ENCODE measurements at places on chromosomes 1 and 21.

GRCh38 chr1:223674119-223674890 lies 8.8 kb upstream of the CAPN8 start:
- H3K27me3 ChIP-seq: no peaks in the 10 kb centered on the region
- no peak for DNase-seq
- H3K36me3 ChIP-seq: no peaks in the 10 kb centered on the region
- no peak overlapping the region for H3K4me3 ChIP-seq
- no peaks in the 10 kb centered on the region for H3K4me1 ChIP-seq

DNA sequence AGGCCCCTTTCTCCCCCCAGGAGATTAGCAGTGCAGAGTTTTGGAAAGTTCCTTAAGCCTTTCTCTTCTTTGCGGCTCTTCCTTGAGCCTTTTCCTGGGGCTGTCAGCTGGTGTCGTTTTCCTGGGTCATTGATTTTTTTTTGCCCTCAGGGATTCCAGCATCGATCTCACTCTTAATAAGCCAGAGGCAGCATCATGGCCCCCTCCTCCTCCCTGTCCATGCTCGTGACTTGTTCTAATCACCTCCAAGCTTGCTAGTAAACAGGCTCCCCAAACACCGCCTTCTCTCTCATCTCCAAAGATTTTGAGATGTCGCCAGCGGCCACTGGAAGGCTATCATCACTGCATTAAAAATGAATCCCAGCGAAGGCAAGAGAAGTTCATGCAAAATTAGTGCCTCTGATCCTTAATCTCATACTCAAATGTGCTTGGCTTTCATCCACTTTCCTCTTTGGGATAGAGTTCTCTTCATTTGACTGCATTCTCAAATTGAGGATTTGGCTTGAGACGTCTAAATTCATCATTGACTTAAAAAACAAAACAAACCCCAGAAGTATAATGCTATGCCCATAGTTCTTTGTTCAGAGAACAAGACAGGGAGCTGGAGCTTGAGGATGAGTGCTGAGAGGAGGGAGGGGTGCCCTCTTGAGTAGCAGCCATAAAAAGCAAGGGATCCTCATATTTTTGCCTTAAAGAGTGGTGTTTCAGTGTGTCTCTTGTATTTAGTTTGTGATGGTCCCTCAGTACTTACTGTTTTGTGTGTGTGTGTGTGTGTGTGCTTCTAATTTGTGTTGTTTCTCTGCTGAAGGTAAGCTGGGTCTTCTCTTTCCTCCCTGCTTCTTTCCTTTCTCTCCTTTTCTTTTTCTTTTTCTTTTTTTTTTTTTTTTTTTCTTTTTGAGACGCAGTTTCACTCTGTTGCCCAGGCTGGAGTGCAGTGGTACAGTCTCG lies 3.2 kb downstream of the EVA1C start:
- peaks cover 48% of the 10 kb centered on the region for H3K36me3 ChIP-seq
- H3K4me1 ChIP-seq: peaks cover 35% of the 10 kb centered on the region

- H3K27me3 ChIP-seq: no peaks in the 10 kb centered on the region
- no peak overlapping the region for H3K4me3 ChIP-seq
- H3K27ac ChIP-seq: no peak overlapping the region
- no peak for DNase-seq
- H3K36me3 ChIP-seq: no peaks in the 10 kb centered on the region
Measured at GRCh38 chr1:172451002-172451443, 7.2 kb upstream of the PIGC start.

DNA sequence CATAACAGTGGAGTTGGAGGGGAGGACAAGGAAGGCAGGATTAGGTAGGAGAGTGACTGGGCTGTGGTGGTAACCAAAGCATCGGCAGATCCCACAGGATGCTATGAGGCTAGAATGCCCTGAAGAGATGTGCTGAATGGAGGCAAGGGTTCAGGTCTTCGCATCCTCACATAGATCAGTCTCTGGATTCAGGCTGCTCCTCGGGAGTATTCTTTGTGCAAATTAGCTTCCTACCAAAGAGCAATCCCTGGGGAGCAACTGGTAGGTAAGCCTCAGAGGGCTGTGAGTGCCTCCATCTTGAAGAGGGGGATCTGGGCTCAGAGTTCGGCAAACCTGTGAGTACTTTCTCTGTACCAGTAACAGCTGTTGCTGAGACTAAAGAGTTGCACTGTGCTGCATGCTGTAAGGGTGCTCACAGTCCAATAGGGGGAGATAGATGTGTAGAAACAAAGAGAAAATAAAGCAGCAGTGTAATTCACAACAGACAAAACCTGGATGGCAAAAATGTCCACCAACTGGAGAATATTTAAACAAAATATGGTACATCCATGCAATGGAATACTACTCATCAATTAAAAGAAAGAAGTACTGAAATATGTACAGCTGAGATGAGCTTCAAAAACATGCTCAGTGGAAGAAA lies 322.4 kb upstream of the DEPDC1 start:
- no peak overlapping the region for H3K4me3 ChIP-seq
- no peaks in the 10 kb centered on the region for H3K27me3 ChIP-seq
- no peak overlapping the region for H3K27ac ChIP-seq
- no peaks in the 10 kb centered on the region for H3K4me1 ChIP-seq
- no peaks in the 10 kb centered on the region for H3K36me3 ChIP-seq

GRCh38 chr1:117244971-117245370 lies 34.2 kb upstream of the VTCN1 start:
- peaks cover 35% of the 10 kb centered on the region for H3K27me3 ChIP-seq
- H3K27ac ChIP-seq: no peak overlapping the region
- no peaks in the 10 kb centered on the region for H3K4me1 ChIP-seq
- H3K4me3 ChIP-seq: no peak overlapping the region

DNA sequence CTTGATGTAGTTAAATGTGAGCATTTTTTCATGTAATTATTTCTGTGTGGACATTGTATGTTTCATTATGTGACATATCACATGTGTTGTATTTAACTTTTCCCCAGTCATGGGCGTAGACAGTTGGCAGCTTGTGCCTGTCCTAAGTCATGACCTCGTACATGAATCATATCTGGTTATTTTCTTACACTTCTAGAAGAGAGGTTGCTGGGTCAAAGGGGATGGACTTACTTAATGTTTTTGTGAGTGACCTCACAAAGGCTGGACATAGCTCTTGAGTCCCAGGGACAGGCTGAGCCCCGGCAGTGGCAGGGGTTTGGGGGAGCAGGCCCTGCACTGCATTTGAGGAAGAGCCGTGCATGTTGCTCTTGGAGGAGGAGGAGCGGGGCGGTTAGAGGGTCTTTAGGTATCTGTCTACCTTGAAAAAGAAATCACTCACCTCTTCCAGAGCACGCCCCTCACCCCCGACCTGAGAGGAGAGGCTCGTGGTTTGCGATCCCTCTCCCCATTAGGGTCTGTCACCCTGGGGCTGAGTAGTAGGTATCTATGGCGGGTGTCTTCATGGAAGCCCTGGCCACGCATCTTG lies 16.4 kb downstream of the IFNGR2 start:
- H3K27ac ChIP-seq: no peak overlapping the region
- peaks cover 8% of the 10 kb centered on the region for H3K4me1 ChIP-seq
- H3K27me3 ChIP-seq: no peaks in the 10 kb centered on the region
- DNase-seq: no peak
- H3K4me3 ChIP-seq: no peak overlapping the region
- peaks cover 69% of the 10 kb centered on the region for H3K36me3 ChIP-seq

GRCh38 chr1:101051688-101052638 lies 26.4 kb upstream of the DPH5 start:
- H3K36me3 ChIP-seq: peaks cover 8% of the 10 kb centered on the region
- H3K27me3 ChIP-seq: no peaks in the 10 kb centered on the region
- H3K4me1 ChIP-seq: peaks cover 22% of the 10 kb centered on the region
- no peak overlapping the region for H3K27ac ChIP-seq

DNA sequence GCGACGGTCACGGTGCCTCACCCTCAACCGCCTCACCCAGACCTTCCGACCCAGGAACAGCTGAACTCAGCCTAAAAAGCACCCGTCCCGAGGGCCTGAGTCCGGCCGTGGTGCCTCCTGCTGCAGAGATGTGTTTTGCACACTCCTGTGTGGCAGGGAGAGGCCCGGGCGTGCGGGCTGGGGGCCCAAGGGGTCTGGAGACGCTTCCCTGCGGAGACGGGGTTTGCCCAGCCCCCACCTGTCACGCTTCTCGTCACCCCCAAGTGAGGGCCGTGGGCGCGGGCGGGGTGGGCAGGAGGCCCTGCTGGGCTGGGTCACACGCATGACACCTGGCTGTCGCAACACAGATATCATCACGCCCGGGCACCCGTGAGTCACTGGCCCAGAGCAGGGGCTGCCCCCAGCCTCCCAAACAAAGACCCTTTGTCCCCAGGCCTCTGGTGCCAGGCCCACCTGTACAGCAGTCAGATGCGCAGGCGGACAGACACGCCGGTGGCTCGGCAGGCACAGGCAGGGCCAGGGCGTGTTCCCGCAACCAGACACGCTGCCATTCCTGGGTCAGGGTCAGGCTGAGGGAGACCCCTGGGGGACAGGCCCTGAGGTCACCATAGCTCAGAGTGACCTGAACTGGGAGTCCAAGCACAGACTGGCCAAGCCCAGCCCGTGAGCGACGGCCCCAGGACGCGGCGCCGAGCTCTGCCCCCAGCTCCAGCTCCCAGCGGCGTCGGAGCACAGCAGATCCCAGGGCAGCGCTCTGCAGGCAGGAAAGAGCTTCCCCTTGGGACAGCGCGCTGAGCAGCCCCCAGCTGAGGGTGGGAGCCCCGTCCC lies 6.1 kb downstream of the B3GALT6 start:
- DNase-seq: no peak
- no peaks in the 10 kb centered on the region for H3K27me3 ChIP-seq
- H3K27ac ChIP-seq: no peak overlapping the region

- no peak overlapping the region for H3K4me3 ChIP-seq
- H3K4me1 ChIP-seq: peaks cover 52% of the 10 kb centered on the region
- no peak for DNase-seq
- no peaks in the 10 kb centered on the region for H3K27me3 ChIP-seq
Measured at GRCh38 chr1:108592030-108592759, 32.3 kb downstream of the EEIG2 start.

DNA sequence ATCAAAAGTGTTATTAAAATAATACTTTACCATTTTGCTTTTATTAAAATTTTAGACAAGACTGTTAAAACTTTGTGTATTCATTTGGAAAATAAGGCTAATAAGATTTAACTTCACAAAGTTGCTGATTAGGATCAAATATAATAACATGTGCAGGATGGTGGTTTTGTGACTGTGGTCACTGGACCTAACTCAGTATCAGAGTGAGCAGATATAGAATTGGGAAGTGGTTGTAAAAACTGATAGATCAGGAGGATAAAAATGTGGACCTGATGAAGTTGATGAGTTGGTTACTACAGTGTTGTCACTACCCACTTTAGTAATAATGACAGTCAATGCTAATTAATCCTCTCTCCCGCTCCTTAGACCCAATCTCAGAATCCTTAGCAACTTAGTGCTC lies 186.4 kb downstream of the AKT3 start:
- no peak overlapping the region for H3K4me3 ChIP-seq
- no peak overlapping the region for H3K27ac ChIP-seq
- peaks cover 4% of the 10 kb centered on the region for H3K4me1 ChIP-seq
- peaks cover 49% of the 10 kb centered on the region for H3K36me3 ChIP-seq

DNA sequence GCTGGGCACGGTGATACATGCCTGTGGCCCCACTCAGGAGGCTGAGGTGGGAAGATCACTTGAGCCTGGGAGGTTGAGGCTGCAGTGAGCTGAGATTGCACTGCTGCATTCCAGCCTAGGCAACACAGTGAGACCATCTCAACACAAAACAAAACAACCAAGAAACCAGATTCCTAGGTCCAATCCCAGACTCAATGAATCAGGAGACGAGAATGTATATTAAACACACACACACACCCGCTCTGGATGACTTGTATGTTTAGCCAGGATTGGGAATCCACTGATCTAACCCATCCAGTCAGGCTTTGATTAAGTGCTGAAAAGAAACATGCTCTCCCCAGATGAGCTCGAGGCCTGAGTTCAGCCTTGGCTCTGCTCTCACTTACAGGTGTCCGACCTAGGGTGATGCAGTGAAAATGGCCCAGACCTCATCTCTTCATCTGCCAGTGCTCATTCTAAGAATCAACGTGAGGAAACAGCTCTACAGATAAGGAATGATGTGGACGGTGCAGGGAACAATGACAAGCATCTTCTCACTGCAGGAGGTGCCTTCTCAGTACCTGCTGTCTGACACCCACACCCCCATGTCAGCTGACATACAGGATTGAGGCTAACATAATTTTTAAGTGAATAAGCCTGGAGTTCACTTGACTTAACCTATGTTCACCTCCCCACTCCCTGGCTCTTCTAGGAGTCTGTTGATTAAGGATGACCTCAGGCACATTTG lies 15.3 kb upstream of the SRSF4 start:
- H3K4me1 ChIP-seq: peaks cover 5% of the 10 kb centered on the region
- no peak for DNase-seq
- no peaks in the 10 kb centered on the region for H3K27me3 ChIP-seq
- H3K4me3 ChIP-seq: no peak overlapping the region
- no peak overlapping the region for H3K27ac ChIP-seq

DNA sequence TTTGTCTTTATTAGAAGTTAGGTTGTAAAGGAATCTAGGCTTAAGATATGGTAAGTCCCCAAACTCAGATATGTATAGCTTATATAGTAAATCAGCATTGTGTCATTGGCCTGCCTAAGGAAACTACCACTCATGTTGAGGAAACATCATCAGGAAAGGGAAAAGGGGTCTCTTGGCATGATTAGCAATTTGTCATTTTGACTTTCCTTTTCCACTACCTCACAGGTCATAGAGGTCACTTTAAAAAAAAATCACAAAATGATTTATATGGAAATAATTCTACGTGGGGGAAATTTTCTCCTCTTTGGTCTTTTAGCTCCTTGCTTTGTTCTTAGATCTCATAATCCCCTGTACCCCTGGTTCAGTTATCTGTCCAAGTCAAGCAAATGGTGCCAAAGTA lies 213.5 kb downstream of the RPS6KC1 start:
- DNase-seq: no peak
- H3K4me1 ChIP-seq: no peaks in the 10 kb centered on the region
- H3K4me3 ChIP-seq: no peak overlapping the region
- H3K27me3 ChIP-seq: no peaks in the 10 kb centered on the region
- no peak overlapping the region for H3K27ac ChIP-seq

Data from activated T-cell treated with anti-CD3 and anti-CD28 coated beads, Interleukin-2, amount 50 U/mL, for 24 hours (primary cell).